T-helper 2 cell (primary cell): ENCODE measurements at places on chromosomes 1 and 21.
A peak's percentile ranks its signal among the peaks of the same experiment; 100 is the strongest.

DNA sequence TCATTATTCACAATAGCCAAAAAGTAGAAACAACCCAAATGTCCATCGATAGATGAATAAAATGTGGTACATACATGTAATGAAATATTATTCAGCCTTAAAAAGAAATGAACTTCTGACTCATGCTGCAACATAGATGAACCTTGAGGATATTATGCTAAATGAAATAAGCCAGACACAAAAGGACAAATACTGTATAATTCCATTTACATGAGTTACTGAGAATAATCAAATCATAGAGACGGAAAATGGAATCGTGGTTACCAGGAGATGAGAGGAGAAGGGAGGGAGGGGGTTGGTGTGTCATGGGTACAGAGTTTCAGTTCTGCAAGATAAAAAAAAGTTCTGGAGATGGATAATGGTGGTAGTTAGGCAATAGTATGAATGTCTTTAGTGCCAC is 184.1 kb downstream of the PSMG1 start:
- DNase-seq = no peak

DNA sequence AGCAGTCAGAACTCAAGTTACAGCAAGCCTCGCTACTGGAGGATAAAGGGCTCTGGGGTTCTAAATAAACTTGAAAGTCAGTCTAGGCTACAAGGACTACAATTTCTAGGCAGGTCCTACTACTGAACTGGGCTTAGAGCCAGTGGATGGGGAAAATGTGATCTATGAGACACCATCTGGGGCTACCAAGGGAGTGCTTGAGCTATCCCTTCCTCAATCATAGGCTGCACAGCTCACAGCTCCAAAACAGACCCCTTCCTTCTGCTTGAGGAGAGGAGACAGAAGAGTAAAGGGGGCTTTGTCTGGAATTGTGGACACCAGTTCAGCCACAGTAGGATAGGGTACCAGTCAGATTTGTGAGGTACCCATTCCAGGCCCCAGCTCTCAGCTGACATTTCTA is 145.8 kb upstream of the SNX7 start:
- DNase-seq = no peak

DNA sequence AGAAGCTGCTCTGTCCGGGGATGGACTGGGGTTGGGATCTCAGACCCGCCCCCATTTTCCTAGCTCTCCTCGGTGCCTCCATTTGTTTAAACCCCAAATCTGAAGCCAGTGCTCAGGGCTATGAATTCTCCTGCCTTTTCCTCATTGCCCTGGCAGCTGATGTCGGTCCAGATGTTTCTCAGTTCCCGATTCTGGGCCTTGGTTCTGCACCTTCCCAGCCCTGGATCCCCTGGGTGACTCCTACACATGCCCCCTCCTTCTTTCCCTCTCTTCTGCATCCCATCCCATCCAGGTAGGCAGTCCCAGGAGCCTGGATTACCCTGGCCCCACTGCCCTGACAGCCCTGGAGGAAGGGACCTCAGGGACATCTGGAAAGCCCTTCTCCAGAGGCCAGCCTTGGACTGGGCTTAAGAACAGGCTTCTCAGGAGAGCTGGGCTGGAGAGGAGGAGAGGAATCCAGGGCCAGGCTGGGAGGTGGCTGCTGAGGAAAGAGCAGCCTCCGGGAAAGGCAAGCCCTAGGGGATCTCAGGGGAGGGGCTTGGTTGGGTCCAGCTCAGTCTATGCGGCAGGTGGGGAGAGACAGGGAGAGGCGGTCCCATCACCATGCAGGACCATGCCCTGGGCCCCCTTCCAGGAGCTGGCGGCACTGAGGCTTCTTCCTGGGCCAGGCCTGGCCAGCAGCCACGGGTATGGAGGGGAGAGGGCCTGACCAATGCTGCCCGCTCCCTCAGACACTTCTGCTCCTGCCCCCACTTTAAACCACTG is 6.8 kb upstream of the EPS8L3 start:
- no peak for DNase-seq

DNA sequence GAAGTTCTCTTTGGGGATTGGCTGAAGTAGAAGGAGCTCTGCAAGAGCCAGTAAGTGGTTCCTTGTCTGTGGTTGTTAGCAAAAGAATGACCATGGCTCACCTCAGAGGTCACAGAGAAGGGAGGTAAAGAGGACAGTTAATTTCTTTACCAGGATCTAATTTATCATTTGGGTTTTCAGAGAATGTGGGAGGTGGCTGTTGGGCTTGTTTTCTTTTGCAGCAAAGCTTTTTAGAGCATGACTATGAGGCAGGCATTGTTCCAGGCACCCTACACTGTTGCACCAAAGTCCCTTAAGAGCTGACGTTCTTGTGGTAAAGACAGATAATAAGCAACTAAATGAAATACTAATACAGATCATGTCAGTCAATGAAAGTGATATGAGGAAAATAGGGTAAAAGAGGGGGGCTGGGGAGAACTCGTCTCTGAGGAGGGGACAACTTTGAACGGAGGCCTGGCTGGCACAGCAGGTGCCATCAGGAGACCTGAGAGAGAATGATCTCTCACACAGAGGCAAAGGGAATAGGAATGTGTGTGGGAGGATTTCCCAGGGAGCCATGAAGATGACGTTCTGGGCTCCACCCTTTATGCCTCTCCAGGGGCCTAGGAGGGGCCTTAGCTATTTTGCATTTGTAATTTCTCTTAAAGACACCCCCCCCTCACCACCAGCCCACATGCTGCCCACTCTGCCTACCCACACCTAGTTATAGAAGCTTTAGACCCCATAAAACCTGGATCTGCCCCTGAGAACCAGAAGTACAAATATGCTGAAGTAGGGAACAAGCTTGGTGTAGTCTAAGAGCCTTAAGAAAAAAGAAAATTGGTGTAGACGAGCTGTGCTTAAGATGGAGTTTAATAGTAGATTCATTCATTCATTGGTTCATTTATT is 177.5 kb downstream of the ROR1 start:
- no peak for DNase-seq

GRCh38 chr1:20405051-20405754 is 80.8 kb downstream of the CAMK2N1 start:
- DNase-seq = no peak

DNA sequence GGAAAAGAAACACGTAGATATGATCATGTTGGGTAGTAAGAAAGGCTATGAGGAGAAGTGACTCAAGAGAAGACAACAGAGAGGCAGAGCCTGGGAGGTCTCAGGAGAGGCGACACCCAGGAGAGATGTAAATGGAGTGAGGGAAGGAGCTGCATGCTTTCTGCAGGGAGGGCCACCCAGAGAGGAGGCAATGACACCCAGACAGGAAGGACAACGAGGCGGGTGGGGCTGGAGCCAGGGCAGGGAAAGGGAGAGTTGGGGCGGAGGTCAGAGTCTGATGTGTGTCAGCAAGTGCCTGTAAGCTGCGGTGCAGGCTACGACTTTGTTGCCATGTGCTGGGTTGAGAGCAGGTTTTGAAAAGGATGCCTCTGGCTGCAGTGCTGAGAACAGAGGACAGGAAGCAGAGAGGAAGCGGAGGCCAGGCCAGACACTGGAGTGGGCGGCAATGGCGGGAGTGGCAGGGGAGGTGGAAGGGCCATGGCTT is 31.3 kb downstream of the SLC1A7 start:
- no peak for DNase-seq

GRCh38 chr1:86445919-86446318 is 21.9 kb downstream of the CLCA2 start:
- no peak for DNase-seq

DNA sequence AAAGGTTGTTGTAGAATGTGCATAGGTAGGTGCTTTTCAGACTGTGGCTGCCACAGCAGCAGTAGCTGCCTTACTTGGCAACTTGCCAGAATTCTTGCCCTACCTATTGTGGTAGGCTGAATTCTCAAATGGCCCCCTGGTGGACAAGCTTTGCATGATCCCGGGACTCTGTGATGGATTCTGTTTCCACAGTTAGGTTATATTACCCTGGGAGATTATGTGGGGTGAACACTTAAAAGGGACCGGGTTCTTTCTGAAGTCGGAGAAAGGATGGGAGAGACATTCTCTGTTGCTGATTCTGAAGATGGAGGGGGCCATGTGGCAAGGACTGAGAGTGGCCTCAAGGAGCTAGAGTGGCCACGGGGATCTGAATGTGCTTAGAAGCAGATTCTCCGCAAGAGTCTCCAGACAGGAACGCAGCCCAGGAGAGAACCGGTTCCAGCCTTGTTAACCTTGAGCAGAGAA is 32.1 kb upstream of the KCNE1 start:
- DNase-seq = peak; percentile 10

- DNase-seq = no peak
These were observed 7.2 kb downstream of the PRDM2 start for GRCh38 chr1:13707164-13707563.

DNA sequence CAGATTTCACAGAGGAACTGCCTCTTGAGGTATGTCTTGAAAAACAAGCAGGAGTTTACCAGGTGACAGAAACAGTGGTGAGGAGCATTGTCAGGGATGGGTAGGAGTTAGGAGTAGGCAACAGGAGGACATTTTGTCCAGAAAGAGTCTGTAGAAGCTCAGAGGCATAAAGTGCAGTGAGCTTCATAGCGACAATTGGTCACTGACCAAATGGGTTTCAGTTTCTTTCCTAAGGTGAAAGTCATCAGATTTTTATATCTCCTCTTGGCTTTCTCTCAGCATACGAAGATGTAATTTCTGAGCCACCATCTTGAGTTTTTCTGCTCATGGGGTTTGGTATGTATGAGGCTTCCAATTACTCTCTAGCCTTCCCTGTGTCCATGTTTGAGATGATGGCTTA is 29.3 kb upstream of the FASLG start:
- DNase-seq = no peak

DNA sequence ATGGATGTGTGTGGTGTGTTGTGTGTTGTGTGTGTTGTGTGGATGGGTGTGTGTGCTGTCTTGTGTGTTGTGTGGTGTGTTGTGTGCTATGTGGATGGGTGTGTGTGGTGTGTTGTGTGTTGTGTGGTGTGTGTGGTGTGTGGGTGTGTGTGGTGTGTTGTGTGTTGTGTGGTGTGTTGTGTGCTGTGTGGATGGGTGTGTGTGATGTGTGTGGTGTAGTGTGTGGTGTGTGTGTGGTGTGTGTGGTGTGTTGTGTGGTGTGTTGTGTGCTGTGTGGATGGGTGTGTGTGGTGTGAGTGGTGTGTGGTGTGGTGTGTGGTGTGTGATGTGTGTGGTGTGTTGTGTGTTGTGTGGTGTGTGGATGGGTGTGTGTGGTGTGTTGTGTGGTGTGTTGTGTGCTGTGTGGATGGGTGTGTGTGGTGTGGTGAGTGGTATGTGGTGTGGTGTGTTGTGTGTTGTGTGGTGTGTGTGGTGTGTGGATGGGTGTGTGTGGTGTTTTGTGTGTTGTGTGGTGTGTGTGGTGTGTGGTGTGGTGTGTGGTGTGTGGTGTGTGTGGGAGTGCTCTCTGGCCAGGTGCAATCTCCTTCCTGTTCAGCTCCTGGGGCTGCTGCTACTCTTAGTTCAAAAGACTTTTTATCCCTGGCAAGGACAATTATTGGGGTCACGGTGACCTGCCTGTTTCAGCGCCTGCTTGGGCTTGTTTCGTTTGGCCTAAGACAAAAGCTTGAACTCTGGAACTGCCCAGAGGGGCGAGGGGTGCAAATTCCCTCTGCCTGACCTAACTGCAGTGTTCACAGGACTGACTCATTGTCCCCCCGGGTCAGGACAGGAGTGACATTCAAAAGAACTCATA is 101.1 kb downstream of the UBIAD1 start:
- DNase-seq = no peak
